ENCODE measurements at places on chromosomes 1 and 21. TPM values are rescaled to one million over a fixed set of nuclear protein-coding genes. Genes with fewer than 3 reads are reported as not detected.

GRCh38 chr21:33189237-33189636 lies 40.5 kb upstream of the IFNAR2 start:
- DNase-seq = no peak
- peaks cover 24% of the 10 kb centered on the region for H3K4me1 ChIP-seq
- peaks cover 13% of the 10 kb centered on the region for H3K27me3 ChIP-seq
- peaks cover 1% of the 10 kb centered on the region for H3K36me3 ChIP-seq

Gene ALX3
- polyA plus RNA-seq = not detected

DNA sequence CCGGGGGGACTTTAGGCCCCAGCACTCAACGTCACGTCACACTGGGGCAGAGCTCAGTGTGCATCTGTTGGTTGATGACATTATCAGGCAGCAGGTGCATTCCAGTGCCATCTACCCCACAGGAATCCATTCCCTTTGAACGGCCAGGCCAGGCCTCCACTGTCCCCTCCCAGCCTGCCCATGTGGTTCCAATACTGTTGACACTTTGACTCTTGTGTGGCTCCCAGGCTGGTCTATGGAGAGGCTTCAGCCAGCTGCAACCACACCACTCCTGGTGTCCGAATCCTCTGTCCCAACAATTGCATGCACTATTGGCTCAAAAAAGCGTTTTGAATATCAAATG lies 92.0 kb upstream of the SIM2 start:
- no peak overlapping the region for H3K27ac ChIP-seq
- H3K36me3 ChIP-seq = no peaks in the 10 kb centered on the region
- peaks cover 47% of the 10 kb centered on the region for H3K27me3 ChIP-seq

DNA sequence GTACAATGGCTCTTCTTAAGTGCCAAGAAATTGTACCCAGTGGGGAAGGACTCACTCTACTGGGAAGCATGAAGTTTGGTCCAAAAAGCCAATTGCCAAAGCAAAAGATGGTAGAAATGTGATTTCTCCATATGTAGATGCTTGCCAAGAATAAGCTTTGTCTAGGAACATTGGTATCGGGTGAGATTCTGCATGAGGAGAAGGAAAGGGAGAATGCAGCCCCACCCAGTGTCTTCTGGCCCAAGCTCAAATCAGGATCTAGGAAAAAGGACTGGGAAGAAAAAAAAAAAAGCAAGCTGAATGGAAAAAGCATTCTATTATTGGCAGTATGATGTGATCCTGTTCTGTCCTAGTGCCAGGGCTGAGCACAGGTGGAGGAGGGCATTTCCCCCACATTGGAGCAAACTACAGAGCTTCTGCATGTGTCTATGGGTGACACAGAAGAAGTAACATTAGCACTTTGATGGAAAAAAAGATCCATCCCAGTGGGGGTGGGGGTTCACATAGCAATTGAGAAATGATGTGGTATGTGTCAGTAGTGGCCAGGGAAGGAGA lies 226.6 kb downstream of the KCNH1 start:
- H3K27ac ChIP-seq = no peak overlapping the region
- no peak overlapping the region for H3K4me3 ChIP-seq
- DNase-seq = no peak
- H3K27me3 ChIP-seq = peaks cover 38% of the 10 kb centered on the region
- no peaks in the 10 kb centered on the region for H3K36me3 ChIP-seq
- H3K4me1 ChIP-seq = no peaks in the 10 kb centered on the region

Gene S100A1
- polyA plus RNA-seq = not detected

GRCh38 chr1:117143871-117144270 lies 22.3 kb upstream of the TRIM45 start:
- H3K27ac ChIP-seq = no peak overlapping the region
- no peaks in the 10 kb centered on the region for H3K4me1 ChIP-seq
- no peaks in the 10 kb centered on the region for H3K36me3 ChIP-seq
- no peak overlapping the region for H3K4me3 ChIP-seq
- DNase-seq = no peak

Gene SPRR5
- not detected for polyA plus RNA-seq
